Eye (tissue), 1 donor: ENCODE measurements at places on chromosomes 11 and 22.
A peak's percentile ranks its signal among the peaks of the same experiment; 100 is the strongest.

DNA sequence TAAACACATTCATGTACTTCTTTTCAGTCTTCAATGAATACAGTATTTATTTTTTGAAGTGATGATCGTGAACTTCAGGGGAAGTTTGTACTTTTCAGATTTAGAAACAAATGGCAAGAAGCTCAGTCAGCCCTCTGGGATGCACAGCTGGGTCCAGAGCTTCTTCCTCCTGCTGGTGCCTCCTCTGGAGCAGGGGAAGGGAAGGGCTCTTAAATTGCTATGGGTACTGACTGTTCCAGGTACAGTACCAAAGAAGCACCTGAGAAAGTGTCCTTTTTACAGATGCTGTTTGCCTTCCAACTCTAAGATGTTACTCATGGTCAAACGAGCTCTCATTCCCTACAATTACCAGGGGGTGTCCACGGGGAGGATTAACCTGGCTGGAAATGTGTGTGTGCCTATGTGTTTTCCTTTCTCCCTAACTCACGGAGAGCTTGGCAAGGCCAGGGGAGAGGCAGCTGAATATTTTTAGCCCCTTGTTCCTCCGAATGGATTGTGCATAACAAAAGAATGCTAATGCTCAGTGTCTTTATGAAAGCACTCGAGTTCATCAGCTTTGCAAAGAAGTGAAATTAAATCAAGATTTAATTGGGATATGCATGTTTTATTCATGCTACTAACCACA, 313.7 kb upstream of the CADM1 start:
- DNase-seq: no peak

DNA sequence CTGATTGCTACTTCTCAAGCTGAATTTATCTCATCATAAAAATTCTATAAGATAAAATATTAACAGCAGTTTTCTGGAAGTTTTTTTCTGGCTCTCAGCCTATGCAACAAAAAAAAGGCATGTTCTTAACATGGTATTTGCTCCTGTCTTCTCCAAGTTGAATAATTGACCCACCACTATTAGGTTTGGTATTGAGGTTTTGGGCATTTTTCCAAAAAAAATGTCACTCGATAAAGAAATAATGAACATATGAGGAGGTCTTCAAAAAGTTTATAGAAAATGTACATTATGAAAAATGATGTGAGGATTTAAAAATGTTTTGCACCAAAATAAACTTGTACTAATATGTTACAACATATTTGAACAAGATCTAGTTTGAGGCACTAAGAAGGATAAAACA, 808.6 kb upstream of the RAG2 start:
- DNase-seq: no peak

DNA sequence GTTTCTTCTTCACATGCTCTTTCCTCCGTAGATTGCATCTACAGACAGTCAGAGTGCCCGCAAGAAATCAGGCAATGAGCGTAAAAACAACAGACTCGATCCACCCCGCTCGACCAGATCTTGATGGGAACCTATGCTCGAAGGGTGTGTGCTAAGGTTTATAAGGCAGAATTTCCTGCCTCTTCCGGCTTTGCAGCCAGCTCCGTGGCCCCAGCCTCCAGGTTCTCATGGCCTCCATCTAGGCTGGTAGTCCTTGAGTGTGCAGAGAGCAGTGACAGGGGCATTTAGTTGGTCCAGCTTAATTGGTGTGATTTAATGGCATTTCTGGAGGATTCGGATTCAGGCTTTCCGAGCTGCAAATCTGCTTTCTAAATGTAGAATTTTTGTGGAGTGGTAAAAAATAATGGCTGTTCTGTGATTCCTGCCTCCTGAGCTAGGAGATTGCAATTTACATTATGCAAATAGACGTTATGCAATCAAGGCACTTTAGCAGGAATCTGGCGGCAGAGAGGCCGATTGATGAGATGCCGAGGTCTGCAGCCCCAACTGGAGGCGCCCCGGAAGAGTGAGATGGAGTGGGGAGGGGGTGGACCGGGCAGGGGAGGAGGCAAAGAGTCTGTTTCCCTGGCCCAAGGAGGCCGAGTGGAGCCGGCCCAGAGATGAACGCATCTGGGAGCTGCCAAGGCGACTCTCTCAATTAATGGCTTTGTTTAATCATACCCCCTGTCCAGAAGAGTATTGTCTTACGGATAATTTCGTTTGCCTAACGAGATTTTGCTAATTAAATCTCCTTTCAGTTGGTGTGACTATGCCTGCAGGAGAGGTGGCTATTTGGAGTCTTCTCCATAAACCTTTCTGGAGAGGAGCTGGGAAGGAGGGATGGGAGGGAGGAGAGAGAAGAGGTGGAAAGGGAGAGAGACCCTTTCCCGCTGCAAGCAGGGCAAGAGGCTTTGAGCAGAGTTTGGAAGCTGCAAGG, 75.3 kb downstream of the PKNOX2 start:
- no peak for DNase-seq

- no peak for DNase-seq
Measured at GRCh38 chr11:12824281-12825041, 150.2 kb downstream of the TEAD1 start.

DNA sequence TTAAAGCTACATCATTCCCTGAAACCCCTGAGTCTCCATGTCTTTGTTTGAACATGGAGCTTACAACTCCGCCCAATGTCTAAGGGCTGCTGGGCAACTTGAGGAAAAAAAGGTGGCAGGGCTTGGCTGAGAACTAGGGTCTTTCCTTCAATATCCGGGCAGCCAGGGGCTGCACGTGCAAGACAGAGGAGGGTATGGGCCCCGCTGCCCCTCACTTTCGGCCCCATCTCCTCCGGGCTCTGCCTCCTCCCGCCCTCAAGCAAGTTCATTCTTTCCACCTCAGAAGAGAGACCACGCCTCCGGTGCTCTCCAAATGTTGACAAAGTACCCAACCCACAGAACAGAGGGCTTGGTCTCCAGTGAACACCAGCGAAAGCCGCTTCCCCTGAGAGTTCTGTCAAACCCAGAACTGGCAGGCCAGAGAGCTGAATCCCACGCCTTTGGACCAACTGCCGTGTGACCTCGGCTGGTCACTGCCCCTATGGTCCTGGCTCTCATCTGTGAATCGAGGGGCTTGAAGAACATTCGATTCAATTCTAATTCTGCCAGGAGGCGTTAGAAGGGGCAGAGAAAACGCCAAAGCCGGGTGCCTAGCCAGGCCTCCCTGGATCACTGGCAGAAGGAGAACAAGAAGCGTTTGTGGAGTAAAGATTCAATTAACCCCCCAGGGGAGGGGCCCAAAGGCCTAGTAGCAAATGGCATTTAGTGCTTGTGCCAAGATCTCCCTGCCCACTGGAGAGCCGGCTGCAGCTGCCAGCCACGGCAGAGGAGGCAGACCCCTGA, 7.3 kb downstream of the PDGFB start:
- peak; percentile 70 for DNase-seq

DNA sequence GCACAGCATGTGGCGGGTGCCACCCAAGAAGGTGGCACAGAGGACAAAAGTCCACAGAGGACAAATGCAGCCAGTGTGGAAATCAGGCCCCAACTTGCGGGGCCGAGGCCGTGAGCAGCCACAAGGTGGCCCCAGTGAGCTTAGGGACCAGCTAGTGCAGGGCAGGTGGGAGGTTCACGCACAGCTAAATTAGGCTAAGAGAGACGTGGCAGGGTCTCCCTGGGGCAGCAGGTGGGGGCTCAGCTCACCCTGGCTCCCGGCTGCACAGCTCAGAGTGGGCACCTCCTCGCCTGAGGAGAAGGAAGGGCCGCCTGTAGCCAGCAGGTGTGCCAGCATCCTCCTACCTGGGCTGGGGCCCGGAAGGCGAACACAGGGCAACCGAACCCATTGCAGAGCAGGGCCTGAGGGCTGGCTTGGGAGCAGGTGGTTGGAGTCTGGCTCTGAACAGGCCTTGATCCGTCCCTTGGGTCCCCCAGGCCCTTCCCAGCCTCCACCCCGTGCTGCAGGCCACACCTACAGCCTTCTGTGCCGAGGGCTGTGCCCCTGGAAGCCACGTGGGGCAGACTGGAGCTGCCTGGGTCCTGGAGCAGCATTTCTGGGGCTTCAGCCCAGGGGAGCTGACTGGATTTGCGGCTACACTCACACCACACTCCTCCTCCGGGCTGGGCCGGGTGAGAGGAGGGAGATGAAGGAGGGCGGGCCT, 26.1 kb upstream of the CELSR1 start:
- peak; percentile 89 for DNase-seq

DNA sequence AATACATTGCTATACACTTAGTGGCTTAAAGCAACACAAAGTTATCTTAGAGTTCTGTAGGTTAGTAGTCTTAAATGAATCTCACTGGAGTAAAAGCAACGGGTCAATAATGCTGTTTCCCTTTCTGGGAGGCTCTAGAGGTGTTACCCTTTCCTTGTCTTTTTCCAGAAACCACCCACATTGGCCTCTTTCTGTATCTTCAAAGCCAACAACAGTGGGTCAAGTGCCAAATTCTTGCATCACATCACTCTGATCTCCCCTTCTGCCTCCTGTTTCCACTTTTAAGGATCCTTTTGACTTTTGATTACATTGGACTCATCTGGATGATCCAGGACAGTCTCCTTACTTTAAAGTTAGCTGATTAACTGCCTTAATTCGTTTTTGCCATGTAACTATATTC, 93.6 kb downstream of the DDX10 start:
- DNase-seq: no peak

DNA sequence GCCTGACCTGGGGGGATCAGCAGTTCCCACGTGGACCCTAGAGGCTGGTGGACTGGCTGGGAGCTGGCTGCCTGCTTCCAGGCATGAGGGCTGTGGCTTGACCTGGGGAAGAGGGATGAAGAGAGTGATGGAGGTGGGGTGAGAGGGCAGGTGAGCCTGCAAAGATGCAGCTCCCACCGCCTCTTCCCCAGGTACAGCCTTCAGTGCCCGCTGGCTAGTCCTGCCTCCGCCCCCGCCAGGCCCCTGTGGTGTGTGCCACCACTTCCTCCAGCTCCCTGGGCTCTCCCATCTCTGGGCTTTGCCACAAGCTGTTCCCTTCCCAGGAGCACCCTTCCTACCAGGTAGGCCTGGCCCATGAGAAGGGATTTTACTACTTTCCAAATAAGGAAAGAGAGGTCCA, 19.1 kb downstream of the PARVG start:
- no peak for DNase-seq

DNA sequence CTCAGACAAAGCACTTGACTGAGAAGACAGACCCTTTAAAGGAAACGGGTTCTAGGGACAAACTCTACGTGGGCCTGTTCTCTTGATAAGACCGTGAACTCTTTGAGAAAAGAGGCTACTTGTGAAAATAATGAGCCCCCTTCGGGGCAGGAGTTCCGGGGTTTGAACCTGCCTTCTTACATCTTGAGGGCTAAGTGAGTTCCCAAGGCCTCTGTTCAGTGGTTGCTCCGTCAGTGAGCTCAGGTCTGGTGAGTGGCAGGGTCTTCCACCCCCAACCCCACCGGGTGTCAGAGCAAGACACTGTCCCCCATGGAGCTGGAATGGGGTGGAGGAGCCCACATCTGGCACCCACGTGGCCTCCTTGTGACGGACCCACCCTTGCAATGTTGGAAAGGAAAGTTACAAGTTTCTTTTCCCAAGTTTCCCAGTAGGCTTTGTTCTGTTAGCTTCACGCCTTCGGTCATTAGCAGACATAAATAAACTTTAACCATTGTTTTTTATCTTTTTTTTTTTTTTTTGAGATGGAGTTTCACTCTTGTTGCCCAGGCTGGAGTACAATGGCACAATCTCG, 6.3 kb upstream of the SAMM50 start:
- DNase-seq: no peak

GRCh38 chr11:17026487-17027082, 12.4 kb upstream of the PLEKHA7 start:
- no peak for DNase-seq

DNA sequence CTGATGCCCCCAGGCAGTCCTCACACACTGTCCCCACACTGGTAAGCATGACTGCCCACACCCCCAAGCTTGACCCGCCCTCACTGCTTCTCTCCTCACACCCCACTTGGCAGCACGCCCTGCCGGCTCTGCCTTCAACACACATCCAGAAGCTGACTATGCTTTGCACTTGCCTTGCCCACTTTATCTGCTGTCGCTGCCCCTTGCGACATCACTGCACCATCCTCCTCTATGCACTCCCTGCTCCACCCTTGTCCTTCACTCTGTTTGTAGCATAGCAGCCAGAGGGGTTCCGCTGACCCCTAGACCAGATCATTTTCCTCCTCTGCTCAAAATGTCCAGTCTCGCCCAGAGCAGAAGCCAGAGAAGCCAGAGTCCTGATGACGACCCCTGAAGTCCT, 25.3 kb upstream of the SLC25A1 start:
- no peak for DNase-seq

DNA sequence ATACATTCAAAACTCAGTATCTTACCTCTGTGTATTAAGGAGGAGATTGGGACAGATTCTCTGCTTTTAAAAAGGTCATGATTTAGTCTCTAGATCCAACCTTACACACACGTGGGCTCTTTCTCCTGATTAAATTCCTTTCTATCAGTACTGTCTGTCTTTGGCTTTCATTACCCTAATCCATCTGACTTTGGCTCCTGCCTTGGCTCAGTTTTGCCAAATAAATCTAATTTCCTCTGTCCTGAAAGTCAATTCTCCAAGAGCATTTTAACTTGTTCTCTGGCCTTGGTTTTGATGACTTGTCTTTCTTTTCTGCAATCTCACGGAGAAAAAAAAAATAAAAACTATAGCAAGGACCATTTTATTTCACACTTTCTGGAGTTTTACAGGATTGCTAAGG, 176.6 kb upstream of the PDGFD start:
- no peak for DNase-seq

GRCh38 chr11:61045271-61045670, 57.0 kb upstream of the CD5 start:
- DNase-seq: no peak

- no peak for DNase-seq
Measured at GRCh38 chr11:134762248-134763029, 350.4 kb upstream of the B3GAT1 start.

DNA sequence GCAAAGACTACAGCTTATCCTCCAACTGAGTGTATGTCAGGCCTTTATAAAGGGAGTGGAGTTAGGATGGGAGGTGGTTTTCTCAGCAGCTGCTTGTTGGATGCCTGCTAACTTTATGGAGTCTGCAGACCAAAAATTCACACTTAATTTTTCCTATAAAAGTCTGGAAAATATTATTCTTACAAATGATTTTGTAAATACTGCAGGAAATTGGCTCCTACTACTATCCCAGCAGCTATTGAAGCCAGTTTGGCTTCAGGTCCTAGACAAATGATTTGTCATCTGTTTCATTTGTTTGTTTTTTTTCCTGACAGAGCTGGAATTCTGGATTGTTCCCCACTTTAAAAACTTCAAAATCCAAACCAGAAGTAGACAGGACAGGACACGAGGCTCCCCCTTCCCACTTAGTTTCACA, 292.5 kb downstream of the TMEM135 start:
- DNase-seq: peak; percentile 17

GRCh38 chr11:119149018-119149785, at the start of gene ABCG4:
ABCG4 (plus strand) TSS chr11:119149052; CDS start chr11:119149966, 914 bp downstream.
- peak; percentile 69 for DNase-seq

GRCh38 chr11:68312780-68313573, 586 bp downstream of the LRP5 start:
- peak; percentile 55 for DNase-seq

GRCh38 chr11:63845911-63846310, 7.0 kb downstream of the MARK2 start:
- no peak for DNase-seq

- DNase-seq: peak; percentile 59
Measured at GRCh38 chr11:130653838-130654636, 205.6 kb downstream of the ADAMTS15 start.
